ENCODE measurements at places on chromosomes 1 and 21.

GRCh38 chr1:212637902-212638301 is 29.3 kb downstream of the ATF3 start:
- no peak for DNase-seq

GRCh38 chr1:156854634-156855033 is 4.3 kb downstream of the INSRR start:
- no peak for DNase-seq

DNA sequence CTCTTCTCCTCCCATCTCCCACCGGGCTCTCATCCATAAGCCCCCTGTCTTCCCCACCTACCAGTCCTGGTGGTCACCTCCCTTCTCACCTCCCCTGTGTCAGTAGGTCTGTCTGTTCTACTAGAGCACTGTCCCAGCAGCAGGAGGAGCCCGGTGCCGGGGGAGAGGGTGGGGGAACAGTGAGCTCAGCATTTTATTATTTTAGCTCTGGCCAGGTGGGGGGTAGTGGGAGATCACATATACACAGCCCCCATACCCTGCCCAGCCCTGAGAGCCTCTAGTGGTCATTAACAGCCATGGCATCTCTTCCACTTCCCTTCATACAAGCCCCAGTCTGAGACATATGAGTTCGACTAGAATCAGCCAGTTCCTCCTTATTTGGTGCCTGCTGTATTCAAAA is at the start of gene TMOD4:
TSS of gene TMOD4 (minus strand) at position 119 of the 400 bp plus-strand sequence. CDS start 1,106 bp downstream, outside the sequence.
- no peak for DNase-seq

DNA sequence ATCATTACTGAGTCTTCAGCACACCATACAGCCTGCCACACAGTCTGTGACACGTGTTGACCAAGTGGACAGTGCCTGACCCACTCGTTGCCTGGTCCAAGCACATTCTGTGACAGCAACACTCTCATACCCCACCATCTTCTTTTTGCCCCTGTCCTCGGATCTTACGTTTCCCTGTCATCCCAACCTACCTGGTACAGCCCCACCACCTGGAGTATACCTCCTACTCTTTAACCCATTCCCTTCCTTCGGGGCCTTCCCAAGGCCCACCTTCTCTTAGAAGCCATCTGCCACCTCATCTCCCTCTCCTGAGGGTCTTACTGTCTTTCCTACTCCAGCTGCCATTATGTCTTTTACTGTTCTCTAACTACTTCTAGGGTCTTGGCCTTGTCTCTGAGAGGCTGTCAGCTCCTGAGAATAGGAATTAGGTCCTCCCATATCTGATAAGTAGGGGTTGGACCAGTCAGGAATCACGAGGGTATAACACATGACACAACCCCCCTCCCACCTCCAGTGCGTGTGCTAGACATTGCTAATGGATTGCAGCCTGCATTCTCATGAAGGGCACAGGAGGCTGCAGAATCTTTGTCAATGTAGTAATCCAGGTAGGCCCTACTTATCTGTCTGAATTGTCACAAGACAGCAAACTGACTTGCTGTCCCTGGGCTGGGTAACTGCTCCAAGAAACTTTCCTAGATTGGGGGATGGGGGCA is 13.0 kb downstream of the GRHL3 start:
- DNase-seq = no peak

DNA sequence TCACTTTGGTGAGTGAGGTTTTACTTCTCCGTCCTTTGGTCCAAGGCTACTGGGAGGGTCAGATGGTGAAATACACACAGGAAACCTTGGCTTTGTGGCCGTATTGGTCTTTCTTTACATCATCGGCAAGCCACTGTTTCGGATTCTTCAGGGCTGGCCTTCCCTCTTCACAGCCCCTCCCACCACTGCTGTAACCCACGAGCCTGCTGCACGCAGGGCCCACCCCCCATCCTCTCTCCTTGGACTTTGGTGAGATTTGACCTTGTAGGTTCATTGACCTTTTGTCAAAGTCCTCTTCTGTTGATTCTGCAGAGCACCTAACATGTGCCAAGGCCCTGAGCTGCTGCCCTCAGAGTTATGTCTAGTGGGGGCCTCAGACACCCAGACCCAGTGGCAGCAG is 328.6 kb downstream of the CAMTA1 start:
- DNase-seq = no peak

DNA sequence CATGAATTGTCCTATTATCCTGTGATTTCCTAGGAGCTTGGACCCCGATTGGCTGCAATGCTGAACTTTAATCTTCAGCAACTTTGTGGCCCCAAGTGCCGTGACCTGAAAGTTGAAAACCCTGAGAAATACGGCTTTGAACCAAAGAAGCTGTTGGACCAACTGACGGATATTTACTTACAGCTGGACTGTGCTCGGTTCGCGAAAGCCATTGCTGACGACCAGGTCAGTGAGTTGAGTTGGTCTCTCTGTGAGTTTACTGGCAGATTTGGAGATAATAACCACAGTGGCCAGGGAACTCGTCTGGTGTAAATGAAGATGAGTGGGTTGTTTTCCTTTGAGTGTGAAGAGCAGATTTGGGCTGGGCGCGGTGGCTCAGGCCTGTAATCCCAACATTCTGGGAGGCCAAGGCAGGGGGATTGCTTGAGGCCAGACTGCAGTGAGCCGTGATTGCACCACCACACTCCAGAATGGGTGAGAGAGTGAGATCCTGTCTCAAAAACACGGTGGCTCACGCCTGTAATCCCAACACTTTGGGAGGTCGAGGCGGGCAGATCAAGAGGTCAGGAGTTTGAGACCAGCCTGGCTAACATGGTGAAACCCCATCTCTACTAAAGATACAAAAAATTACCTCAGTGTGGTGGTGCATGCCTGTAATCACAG is 39.1 kb upstream of the KIF1B start:
- DNase-seq = no peak

DNA sequence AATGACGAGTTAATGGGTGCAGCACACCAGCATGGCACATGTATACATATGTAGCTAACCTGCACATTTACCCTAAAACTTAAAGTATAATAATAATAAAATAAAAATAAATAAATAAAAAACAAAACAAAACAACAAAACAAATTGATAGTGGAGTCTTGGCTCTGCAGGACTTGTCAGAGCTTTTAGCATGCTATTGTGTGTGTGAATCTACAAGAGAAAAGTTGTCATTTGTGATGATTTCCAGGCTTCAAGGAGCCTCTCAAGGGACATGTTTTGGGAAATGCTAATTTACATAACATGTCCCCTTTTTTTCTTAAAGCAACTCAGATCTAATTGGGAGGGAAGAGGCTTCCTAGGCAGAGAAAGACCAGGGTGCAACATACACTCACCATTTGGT is 9.1 kb downstream of the IL22RA1 start:
- no peak for DNase-seq

DNA sequence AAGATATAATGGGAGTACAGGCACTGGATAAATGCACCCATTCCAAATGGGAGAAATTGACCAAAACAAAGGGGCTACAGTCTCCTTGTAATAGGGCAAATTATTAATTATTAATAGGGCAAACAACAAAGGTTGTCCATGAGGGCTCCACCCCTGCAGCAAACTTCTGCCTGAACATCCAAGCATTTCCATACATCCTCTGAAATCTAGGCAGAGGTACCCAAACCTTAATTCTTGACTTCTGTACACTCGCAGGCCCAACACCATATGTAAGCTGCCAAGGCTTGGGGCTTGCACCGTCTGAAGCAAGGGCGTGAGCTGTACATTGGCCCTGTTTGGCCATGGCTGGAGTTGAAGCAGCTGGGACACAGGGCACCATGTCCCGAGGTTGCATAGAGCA is 33.7 kb downstream of the TNFSF4 start:
- no peak for DNase-seq

DNA sequence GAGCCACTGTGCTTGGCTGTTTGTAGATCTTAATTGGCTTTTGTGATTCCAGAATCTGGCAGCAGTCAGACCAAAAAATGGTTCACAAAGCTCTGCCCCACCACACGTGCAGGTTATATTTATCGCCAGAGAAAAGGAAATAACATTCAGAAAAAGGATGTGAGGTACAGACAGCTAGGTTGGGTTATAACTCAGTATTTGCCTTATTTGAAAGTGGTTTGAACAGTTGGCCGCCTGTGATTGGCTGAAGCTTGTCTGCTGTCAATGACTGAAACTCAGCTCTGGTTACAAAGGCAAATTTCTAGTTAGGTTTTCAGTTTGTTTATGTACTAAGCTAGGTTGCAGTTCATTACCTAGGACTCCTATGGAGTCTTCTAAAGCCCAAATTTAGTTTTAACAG is 9.6 kb downstream of the SH3BGR start:
- DNase-seq = no peak

DNA sequence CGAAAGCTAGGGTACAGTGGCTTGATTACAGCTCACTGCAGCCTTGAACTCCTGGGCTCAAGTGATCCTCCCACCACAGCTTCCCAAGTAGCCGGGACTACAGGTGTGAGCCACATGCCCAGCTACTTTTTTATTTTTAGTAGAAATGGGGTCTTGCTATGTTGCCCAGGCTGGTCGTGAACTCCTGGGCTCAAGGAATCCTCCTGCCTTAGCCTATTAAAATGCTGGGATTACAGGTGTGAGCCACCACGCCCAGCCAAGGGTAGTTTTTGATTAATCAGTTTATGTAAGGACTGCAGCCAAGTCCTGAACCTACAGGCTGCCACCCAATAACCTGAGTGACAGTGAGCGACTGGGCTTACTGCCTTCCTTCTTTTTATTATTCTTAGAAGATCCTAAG is 88.3 kb downstream of the PIK3R3 start:
- DNase-seq = no peak

DNA sequence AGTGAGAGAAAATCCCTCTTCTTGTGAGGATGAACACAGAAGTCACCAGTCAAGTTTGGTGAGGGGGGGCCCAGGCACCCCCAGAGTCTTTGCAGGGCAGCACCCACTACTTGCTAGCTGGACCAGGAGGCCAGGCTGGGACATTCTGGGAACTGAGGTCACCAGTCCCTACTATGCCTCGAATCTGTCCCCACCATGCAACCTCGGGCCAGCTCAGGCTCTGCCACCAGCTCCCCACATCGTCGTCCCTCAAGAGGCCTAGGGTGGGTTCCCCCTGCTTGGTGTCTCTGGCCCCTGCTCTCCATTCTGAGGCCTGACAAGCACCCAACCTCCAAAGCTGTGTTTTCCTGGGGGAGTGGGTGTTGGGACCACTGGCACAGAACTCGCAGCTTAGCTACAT is 22.2 kb upstream of the ZNF678 start:
- no peak for DNase-seq

GRCh38 chr1:6308449-6308848 is 47.6 kb upstream of the GPR153 start:
- no peak for DNase-seq

DNA sequence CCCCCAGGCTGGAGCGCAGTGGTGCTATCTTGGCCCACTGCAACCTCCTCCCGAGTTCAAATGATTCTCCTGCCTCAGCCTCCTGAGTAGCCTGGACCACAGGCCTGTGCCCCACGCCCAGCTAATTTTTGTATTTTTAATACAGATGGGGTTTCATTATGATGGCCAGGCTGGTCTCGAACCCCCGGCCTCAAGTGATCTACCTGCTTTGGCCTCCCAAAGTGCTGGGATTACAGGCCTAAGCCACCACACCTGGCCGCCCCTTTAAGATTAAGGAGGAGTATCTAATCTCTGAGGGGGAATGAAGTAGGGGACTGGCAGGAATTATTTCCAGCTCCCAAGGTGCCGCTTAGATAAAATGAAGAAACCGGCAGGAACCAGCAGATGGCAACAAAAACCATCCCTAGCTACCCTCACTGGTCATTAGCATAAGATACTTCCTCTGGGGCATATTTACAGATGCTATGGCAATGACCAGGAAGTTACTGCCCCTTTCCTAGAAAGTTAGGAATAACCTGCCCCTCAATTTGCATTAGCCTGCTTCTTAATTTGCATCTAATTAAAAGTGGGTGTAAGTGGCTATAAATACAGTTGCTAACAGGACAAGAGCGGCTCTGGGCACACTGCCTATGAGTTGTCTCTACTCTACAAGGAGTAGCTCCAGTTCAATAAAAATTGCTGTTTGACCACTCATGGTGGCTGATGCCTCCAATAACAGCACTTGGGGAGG is 7.1 kb upstream of the NSUN4 start:
- peak; percentile 36 for DNase-seq

DNA sequence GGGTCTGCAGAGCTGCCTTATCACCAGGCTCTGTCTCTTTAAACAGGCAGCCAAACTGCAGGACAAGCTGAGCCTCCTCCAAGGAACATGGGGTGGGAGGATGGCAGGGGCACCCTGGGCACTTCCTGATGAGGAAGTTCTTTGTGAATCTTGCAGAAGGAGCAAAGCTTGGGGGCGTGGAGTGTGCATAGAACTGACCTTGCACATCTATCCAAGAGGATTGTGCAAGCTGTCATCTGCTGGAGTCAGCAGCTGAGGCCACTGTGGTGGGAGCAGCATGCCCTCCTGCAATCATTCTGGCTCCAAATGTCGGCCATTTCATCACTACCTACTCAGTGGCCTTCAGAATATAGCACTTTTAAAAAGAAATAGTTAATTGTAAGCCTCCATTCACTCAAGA is 182.2 kb downstream of the AJAP1 start:
- DNase-seq = no peak

GRCh38 chr1:226549094-226549936 is 751 bp downstream of the STUM start:
- DNase-seq = no peak

DNA sequence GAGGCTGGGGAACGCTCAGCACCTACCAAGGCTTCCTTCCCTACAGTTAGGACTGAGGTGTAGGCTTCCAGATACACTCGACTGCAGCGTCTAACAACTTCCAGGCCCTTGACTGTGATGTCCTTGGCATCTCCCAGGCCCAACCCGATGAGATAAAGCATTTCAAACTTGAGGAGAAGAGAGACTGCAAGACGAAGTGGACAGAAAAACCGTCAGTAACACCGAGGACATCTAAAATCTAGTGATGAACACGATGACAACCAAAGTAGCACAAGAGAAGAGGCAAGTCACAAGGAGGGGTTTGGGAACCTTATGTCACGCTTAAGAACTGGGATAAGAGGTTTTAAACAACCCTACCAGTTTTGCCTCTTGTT is 314 bp downstream of the DPH5 start:
- peak; percentile 26 for DNase-seq

GRCh38 chr1:27603681-27604578 is at the start of gene AHDC1:
TSS of gene AHDC1 (minus strand) at chr1:27604144. CDS start at chr1:27552115, 52,029 bp downstream.
- DNase-seq = peak; percentile 83

DNA sequence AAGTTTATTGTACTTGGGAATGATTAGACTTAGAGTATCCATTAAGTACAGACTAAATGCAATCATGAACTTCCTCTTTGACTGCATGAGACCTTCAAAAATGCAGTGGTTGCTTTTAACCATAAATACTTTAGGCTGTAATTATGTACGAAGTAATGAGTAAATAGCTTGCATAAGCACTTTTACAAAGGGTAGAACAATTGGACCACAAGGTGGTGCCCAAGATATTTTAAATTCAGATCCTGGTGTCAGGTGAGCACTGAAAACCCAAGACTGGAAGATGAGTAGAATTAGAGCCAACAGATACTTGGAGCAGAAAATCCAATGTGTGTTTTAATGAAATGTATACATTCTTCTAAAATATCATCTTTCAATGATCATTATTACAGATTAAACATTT is 43.4 kb upstream of the RHOU start:
- DNase-seq = peak; percentile 76

Data from NCI-H524 (cell line).